ENCODE measurements at places on chromosomes 2 and 18. TPM values are rescaled to one million over a fixed set of nuclear protein-coding genes. Genes with fewer than 3 reads are reported as not detected.

SCYGR4 gene
- total RNA-seq: not detected

DNA sequence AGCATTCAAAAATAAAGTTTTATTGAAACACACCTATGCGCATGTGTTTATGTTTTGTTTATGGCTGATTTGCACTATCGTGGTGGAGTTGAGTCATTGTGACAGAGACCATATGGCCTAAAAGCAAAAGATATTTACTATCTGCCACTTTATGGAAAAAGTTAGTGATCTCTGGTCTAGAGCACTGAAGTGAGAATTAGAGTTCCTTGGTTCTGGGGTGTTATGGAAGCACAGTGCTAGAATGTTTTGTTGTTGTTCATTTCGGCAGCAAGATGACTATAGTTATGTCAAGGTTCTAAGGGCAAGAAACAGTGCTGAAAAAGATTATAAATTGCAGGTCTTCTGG is 416.5 kb downstream of the SLC4A3 start:
- DNase-seq: no peak

XDH gene
- total RNA-seq: not detected

ADD2 gene
- total RNA-seq: 1.6 TPM

DNA sequence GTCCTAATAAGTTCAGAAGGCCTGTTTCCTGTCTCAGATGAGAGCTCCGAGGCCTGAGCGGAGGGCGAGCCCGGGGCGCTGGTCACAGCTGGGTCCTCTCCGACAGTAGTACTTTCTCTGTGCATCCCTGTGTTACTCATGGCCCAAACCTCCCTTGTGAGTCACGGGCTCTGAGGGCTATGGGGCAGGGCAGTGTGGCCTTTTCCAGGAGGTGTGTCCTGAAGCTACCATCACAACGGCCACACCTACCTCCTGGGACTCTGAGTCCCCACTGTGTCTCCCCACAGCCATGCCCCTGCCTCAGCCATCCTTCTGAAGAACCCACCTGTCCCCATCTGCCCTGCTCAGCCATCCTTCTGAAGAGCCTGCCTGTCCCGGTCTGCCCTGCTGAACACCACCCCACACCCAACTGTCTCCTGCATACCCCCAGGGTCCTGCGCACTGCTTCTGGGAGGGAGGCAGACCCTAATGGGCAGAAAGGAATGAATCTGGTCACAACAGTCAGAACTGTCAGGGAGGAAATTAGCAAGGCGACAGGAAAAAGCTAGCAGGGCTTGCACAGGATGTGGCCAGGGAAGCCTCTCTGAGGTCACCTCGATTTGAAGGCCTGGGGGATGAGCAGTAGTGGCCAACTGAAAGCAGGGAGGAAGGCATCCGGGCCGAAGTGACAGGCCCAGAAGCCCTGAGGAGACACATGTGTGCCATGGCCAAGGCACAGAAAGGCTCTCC is 145.4 kb upstream of the RIOK3 start:
- DNase-seq: no peak
